Inflammatory macrophage treated with lipopolysaccharide for 4 hours (primary cell): ENCODE measurements at places on chromosomes 16 and 17.

- no peak for DNase-seq
Measured at GRCh38 chr16:57510016-57510871, 24.0 kb upstream of the DOK4 start.

GRCh38 chr16:49513040-49513439 lies 139.4 kb downstream of the C16orf78 start:
- DNase-seq = no peak

GRCh38 chr17:51006601-51007000 lies 114.1 kb downstream of the SPAG9 start:
- DNase-seq = no peak

- no peak for DNase-seq
Measured at GRCh38 chr16:30173054-30173453, 10.3 kb upstream of the CORO1A start.

DNA sequence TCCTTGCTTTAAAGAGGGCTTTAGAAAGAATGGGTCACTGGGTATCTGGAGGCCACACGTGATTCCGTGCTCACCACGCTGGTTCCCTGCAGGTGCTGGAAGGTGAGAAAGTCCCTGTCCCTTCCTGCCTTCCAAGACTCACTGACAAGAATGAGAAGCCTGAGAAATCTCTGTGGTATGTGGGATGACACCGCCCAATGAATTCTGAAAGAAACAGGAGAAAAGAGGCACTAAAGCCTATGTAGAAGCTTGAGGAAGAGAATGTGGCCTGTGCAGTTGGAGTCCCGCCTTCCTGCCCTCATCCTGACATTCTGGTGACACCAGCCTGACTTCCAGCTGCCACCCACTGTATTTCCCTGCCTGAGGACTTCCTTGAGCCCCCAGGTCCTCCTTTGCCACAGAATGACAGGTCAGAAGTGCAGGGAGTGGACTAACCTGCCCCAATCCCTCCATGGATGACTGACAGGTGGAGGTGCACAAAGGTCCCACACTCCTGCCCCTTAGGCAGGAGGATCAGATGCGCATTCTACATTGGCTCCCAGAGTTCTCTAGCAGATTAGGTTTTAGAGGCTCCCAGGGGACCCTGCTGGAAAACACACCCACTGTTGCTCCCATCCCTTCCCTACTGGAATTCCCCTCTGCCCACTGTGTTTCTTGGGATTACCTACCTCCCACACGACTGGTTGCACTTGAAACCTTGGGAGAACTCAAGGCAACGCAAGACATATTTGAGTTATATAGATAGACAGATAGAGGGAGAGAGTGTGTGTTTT lies 38.6 kb upstream of the TENT4B start:
- no peak for DNase-seq

GRCh38 chr16:68252383-68252782 lies 7.2 kb downstream of the PLA2G15 start:
- DNase-seq = no peak

DNA sequence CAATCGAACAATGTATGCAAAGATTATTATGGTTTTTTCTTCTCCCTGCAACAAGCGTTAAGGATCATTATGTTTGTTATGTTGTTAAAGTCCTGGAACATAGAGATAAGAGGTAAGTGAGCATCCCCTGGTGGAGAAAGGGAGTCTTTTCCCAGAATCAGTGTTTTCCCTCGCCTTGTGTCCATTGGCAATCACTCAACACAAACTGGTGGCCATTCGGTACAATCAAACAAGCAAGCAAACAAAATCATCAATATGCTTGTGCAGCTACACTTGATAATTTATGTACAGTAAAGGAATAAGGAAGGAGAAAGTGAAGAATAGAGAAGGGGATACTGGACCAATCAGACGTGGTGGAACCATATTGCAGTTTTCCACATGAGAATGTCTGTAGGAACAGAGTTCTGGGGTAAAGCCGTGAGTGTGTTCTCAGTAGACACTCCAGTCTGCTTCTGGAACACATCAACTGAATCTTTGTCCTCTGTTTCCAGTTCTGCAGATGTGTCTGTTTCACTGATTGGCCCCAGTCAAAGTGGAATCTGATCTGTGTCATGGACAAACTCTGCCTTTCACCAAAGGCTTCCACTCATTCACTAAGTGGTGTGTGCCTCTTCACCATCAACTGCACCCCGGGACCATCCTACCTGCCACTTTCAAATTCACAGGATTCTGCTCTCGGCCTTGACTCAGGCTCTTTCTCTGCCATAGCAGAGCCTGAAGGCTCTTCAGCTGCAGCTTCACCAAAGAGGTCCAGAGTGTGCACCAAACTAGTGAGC lies 169.5 kb downstream of the AHSP start:
- DNase-seq = peak; percentile 27

GRCh38 chr17:1423456-1424135 lies 23.6 kb upstream of the YWHAE start:
- DNase-seq = no peak

GRCh38 chr16:66054095-66054494 lies 312.4 kb upstream of the CDH5 start:
- no peak for DNase-seq
